Lower leg skin (tissue), 4 donors: ENCODE measurements at places on chromosomes 16 and 17.
A peak's percentile ranks its signal among the peaks of the same experiment; 100 is the strongest.

DNA sequence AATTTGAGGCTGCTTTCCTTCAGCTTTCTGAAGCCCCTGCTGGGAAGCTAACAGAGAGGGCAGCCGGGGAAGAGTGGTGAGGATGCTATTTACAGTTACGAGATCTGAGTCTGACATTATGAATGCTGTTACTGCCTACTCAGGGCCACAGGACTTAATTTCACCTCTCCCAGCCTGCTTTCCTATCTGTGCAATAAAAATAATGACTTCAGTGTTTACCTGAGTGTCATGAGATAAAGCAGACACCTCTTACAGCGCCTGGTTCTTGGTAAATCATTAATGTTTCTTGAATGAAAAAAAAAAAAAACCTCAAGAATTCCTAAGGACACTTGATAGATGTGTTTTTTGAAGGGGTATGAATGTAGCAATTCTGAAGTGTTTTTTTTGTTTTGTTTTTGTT, 24.2 kb upstream of the CPHXL start:
- DNase-seq: no peak

- peak; percentile 92 for DNase-seq
These were observed 81.8 kb upstream of the TOB1 start for GRCh38 chr17:50947782-50948543.

DNA sequence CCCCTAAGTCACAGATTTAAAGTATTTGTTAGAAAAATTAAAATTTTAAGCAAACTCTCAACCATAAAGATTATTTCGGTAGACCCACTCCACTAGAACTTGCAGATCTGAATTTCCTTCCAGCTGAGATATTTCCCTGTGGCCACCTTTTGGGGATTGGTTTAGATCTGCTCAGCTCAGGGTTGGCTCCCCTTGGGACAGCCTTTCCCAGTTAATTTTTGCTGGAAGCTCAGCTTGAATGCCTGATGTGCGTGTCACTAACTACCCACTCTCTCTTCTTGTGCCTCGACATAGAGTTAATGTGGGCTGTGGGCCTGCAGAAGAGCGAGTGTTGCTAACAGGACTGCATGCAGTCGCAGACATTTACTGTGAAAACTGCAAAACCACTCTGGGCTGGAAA, 57.6 kb downstream of the YPEL2 start:
- DNase-seq: no peak

GRCh38 chr16:69555437-69555836, 10.3 kb upstream of the NFAT5 start:
- DNase-seq: no peak

DNA sequence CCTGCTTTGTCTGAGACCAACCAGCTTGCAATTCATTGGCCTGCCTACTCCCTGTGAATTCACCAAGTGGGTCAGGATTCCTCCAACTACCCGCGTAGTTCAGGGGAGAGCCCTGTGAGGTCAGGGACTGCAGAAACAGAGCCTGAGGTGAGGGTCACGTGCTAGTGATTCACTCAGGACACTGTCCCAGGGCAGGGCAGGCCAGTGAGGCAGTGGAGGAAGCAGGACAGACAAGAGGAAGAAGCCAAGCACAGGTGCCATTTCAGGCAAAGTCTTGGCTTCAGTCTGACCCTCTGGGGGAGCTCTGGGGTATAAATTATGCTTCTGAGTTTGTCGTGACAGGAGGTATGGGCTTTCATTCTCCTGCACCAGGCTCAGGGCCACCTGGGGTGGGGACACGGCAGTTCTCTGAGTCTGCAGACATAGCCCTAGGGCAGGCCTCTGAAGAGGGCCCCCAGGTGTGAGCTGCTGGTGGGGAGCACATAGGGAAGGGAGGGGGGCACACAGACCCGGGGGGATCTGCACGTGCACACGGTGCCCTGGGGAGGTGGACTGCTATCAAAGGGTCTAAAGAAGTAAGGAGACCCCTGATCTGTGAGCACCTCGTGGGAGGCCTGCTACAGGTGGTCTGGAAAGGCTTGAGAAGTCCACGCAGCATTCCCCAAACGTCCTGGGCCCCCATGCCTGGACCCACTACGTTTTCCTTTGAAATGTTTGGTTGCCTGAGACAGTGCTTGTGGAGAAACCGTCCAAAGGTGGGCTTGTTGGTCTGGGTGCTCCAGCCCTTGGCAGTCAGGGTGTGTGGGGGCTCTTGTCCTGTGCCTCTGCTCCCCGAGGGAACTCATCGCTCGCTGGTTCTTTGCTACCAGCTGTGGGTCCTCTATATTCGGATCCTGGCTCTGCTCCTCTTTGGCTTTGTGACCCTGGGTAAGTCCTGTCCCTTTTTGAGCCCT, 46.4 kb downstream of the NKD1 start:
- no peak for DNase-seq

- DNase-seq: peak; percentile 96
These were observed 106.3 kb downstream of the SEC14L1 start for GRCh38 chr17:77247048-77247541.

GRCh38 chr16:66903544-66904427, 14.9 kb downstream of the CDH16 start:
- no peak for DNase-seq

DNA sequence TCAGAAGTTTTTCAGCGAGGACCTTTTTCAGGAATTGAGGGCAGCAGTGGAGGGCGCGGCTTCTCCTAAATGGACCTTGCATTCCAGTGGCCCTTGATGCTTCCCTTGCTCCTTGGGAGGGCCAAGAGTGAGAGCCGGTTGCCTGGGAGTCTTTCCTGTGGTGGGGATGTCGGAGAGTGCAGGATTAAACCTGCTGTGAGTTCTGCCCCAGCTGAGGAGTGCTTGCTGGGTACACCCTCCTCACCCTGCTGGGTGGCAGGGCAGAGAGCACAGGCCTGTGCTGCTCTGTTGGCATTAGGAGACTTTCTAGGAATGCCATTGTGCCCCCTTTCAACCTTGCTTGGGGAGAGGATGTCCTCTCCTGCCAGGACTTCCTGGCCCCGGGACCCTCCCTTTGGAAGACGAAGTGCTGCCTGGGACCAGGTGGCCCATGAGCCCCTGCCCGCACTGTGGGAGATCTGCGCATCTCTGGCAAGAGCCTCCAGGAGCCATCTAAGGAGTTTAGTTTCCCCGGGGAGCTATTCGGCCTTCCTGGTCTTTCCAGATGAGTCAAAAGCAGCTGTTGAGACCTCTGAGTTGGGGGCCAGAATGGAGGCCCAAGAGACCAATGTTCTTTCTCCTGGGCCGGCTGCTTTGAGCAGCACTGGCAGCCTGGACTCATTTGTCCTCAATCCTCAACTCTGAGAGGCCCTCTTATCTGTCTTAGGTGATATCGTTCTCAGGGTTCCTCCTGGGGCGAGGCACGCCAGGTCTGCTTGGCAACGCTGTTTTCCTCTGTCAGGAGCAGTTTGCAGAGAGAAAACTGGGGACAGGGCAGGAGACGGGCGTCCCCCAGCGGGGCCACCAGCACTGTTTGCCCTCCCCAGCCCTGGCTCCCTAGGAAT, 5.6 kb downstream of the LLGL2 start:
- no peak for DNase-seq

DNA sequence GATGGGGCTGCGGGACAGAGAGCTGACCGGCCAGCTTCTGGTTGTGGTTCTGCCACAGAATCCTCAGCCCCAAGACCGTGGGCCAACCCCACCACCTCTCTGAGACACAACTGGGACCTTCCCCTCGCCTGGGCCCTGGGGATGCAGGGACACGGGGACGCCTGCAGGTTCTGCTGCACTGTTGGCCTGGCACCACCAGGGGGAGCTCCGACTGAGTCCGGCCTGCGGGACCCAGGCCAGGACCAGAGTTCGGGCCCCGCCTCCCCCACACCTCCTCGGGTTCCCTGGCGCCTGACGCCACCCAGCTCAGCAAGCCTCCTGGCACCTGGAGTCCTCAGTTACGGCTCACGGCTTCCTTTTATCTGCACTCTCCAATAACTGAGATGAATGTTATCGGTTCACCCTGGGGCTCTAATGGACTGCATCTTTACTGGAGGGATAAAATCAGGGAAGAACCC, 27.3 kb downstream of the TBC1D16 start:
- peak; percentile 73 for DNase-seq

DNA sequence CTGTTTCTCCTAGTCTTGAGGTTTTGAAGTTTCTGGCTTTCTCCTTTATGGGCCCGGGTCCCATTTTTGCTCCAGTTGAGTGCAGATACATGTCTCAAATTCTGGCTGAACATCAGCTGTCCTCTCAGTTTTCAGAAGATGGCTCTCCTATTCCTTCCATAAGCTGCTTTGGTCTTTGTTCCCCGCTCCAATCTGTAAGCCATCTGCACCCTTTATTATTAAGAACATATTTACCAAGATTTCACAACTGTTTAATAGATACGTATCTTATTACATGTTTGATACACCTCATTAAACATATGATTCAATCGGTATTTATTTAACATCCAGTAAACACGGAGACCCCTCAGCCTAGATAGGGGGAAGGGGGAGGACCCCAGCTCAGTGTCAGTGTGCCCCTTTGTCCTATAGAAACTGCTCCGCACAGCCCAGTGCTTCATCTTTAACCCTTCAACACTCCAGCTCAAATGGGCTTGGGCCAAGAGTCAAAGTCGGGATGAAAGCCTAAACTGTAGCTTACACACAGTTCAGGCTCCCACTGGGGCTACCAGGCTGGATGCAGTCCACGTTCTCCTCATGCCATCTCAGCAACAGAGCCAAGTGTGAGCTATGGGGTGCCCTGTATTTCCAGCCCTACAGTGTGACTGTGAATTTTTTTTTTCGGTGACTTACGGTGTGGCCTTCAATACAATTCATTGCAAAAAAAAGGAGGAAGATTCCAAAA, 166.0 kb upstream of the ZFHX3 start:
- DNase-seq: no peak
